CD14-positive monocyte (primary cell): ENCODE measurements at places on chromosomes 4 and X. TPM values are rescaled to one million over a fixed set of nuclear protein-coding genes. Genes with fewer than 3 reads are reported as not detected.

SOWAHD gene
- polyA plus RNA-seq = 4.0 TPM

ZDHHC15 gene
- polyA plus RNA-seq = not detected

MOSPD2 gene
- 16.7 and 44.6 TPM in 2 replicates for polyA plus RNA-seq

PGK1 gene
- 153 and 292 TPM in 2 replicates for polyA plus RNA-seq

DMRTC1B gene
- polyA plus RNA-seq = not detected in 2 replicates

MAP3K15 gene
- not detected for polyA plus RNA-seq

JCHAIN gene
- 0.41 TPM in 1 of 2 replicates, not detected in the other for polyA plus RNA-seq

ANKRD17 gene
- polyA plus RNA-seq = 9.0 TPM

BEX1 gene
- polyA plus RNA-seq = 0.62 TPM

MAGEB10 gene
- polyA plus RNA-seq = not detected

CRLF2 gene
- 0.17 TPM for polyA plus RNA-seq

NDUFC1 gene
- polyA plus RNA-seq = 134 TPM
